ENCODE measurements at places on chromosomes 6 and 20.

DNA sequence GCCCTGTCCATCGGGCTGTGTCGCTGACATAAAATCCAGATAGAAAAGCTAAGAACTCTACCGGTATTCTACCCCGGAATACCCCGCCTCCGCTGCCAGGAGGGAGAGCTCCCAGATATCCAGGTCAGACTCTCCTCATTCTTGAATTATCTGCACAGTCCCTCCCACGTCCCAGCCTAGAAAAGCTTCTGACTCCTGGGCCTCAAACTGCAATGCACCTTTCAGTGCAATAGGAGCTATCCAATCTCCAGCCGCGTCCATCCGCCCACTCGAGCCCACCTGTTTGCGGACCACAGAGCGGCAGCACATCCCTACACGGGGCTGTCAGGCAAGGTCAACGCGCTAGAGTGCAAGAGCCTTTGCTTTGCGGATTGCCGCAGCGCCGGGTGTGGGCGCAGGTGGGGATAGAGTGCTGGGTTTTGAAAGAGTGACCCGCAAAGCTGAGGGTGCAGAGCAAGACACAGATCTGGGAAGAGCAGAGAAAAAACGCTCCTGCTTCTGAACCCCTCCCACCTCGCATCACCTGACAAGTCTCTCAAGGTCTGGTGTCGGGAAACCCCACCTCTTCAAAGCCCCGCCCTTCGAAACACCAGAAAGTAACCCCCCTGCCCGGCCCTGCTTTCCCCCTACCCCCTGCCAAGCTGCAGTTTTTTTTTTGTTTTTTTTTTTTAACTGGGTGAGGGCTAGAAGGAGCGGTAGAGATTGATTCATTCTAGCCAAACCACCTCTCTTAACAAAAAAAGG, 1.3 kb downstream of the TAPBP start:
- peak; percentile 93 for DNase-seq

- no peak for DNase-seq
These were observed 994.4 kb downstream of the EYS start for GRCh38 chr6:64712606-64713005.

- DNase-seq = no peak
These were observed 3.6 kb downstream of the GTSF1L start for GRCh38 chr20:43723186-43723585.

DNA sequence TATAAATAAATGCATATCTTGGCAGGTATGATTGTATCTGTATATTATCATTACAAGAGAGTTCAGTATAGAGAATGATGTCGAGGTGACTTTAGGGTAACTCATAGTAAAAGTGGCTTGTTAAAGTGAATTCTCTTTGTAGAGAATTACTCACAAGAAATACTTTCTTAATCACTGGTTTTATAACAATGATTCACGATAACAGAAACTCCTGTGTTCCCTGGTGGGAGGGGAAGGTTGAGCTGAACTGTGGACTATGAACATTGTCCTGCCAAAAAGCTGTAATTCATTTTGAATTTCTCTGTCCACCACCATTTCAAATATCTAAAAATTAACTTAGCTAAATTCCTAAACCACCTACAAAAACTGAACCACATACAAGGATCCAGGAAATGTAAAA, 7.7 kb downstream of the TPMT start:
- DNase-seq = no peak

DNA sequence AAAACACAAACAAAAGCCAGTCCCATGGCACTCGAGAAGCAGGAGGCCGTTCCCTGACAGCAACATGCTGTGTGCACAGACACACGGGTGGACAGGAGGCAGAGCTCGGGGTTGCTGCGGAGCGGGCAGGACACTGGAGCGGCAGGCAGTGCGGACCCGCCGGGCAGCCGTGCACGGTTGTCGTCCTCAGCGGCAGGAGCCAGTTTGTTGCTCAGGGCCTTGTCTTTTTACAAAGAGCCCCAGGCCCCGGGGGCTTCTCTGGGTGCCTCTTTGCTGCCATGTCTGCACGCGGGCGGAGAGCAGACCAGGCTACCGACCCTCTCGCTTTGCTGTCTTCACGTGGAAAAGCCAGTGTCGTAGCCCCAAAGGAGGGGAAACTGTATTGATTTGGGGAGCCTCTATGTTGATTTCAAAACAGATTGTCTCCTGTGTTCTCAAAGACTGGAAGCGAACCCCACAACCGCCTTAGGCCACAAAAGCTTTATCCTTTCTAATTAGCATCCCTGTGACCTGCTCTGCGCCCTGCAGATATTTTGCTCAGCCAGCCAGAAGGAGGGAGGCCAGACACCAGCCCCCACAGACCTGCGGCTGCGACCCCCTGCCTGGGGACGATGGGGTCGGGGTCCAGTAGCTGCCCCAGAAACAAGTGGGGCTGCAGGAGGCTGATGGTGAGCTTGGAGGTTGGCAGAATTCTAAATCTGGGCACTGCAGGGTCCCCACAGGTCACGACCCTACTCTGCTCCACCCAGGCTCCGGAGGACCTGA, 50.2 kb downstream of the ERMARD start:
- DNase-seq = no peak
